ENCODE measurements at places on chromosomes 4 and X.

DNA sequence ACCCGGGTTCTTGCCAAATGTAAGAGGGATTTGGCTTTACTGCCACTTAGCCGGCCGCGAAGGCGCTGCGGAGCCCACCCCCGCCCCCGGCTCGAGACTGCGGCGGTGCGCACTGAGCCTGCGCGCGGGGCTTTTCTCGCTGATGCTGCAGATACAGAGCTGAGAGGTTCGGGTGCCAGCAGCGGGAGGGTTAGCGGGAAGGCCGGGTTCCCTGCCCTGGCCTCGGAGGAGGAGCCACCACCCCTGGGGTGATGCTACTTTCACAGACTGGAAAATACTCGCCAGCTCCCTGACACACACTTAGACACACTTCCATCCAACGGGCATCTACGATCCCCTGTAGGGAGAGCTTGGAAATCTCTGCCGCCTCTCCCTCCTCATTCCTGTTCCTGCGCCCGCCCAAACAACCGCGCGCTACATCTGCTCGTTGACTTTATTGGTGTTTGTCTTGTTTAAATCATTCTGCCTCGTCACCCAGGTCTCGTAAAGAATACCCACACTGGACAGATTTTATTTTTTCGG, 2.1 kb upstream of the PCDH7 start:
- no peak for DNase-seq

DNA sequence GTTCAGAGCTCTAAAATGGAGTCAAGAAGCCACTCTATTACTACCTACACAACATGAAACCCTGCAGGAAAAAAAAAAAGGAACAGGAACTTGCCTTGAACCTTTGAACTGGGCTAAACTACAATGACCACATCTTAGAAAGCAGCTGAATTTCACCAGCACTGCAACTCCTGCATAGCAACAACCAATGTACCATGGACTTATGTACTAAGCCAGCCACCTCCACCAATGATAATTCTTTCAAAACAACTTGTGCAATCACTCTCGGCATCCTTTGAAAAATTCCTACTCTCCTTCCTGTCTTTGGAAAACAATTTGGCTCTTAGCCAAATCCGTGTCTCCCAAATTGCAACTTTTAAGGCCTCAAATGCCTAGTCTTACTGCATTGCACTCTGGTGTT, 26.8 kb upstream of the FMR1 start:
- DNase-seq = no peak

DNA sequence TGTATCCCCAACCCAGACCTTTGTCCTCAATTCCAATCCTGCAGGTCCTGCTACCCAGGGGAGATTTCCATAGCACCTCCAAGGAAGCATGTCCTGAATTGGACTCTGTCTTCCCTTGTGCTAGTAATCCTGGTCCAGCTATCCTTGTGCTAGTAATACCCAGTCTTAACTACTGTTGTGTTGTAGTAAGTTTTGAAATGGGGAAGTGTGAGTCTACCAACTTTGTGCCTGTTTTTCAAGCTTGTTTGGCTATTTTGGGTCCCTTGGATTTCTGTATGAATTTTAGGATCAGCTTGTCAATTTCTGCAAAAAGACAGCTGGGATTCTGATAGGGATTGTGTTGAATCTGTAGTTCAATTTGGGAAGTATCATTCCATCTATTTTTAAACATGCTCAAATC, 51.4 kb downstream of the CD99L2 start:
- DNase-seq = no peak

GRCh38 chr4:159077702-159078495, 25.0 kb upstream of the RAPGEF2 start:
- no peak for DNase-seq
